Ammon's horn (tissue), 1 donor: ENCODE measurements at places on chromosomes 16 and 17.
A peak's percentile ranks its signal among the peaks of the same experiment; 100 is the strongest.

DNA sequence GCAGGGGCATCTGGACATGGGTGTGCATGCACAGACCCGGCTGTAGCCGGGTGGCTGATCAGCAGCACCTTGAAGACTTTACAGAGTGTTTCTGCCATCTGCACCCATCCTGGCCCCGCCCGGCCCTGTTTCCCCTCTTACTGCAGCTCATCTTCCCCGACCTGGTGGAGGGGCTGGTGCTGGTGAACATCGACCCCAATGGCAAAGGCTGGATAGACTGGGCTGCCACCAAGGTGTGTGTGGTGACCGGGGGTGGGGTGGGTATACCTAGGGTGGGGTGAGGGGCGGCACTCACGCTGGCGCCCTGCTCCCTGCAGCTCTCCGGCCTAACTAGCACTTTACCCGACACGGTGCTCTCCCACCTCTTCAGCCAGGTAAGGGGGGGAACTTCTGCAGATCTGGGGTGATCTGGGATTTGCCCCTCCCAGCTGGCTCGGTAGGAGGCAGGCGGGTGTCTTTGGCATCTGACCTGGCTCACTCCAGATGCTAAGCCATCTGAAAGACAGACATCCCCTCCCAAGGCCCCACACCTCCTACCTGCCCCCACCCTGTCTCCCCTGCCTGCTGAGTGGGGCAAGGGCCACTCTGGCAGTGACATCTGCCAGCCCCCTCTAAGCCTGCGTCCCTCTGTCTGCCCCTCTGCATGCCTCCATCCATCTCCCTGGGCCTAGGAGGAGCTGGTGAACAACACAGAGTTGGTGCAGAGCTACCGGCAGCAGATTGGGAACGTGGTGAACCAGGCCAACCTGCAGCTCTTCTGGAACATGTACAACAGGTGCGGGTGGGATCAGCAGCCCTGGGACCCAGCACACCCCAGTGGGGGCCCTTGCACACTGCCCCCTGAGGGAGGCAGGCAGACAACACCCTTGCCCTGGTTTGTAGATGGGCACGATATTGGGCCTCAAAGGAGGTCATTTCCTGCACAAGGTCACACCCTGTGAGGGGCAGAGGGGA lies 6.6 kb downstream of the NDRG4 start:
- DNase-seq: no peak

- no peak for DNase-seq
Observed at GRCh38 chr17:1557355-1558095, 5.1 kb downstream of the PITPNA start.

- no peak for DNase-seq
Observed at GRCh38 chr16:85720302-85720637, 30.6 kb downstream of the C16orf74 start.

GRCh38 chr17:48543107-48543853 lies 1.6 kb downstream of the HOXB2 start:
- no peak for DNase-seq

- DNase-seq: no peak
Observed at GRCh38 chr17:6997171-6997570, 1.3 kb downstream of the ALOX12 start.

DNA sequence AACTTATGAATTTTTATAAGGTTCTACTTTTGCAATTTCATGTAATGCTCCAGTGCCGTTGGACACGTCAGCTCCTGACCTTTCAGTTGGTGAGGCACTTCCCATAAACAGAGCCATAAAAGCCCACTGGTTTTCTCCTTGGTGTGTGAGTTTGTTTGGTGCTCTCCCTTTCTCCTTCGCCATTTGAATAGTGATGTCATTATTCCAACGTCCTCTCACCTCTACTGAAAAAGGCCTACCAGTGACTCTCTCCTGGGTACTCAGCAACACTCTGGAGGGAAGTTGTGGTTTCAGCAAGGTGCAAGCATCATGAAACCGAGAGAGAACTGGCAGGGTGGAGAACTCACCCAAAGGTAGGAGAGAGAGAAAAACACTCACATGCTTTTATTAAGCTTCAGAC lies 29.6 kb upstream of the HNF1B start:
- DNase-seq: no peak

GRCh38 chr16:24139282-24139681 lies 116.9 kb upstream of the CACNG3 start:
- DNase-seq: no peak

DNA sequence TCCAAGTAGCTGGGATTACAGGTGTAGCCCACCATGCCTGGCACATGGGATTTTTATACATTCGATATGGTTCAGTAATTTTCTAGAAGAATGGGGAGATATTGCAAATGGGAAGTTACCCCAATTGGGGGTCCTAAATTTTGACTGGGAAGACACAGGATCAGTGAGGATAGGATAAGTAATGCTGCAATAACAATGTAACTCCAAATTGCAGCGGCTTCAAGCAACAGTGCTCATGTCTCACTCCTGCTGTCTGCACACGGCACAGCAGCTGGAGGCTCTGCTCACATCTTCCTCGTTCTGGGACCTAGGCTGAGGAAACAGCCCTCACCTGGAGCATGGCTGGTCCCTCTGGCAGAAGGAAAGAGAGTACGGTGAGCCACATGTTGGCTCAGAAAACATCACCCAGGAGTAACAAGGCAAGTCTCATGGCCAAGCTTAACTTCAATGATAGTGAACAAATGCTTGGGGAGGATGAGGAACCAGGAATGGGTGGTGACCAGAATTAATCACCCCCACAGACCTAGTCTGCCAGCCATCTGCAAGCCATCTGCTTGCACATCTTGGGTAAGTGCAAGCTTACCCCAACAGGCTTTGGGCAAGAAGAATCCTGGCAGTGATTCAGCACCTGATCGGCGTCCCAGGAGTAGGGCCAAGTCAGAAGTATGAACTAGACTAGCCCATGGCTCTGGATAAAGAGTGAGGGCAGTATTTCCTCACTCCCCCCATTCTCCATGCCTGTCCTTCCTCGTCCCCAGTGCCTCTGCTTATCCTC lies 229.2 kb downstream of the COPRS start:
- DNase-seq: no peak

DNA sequence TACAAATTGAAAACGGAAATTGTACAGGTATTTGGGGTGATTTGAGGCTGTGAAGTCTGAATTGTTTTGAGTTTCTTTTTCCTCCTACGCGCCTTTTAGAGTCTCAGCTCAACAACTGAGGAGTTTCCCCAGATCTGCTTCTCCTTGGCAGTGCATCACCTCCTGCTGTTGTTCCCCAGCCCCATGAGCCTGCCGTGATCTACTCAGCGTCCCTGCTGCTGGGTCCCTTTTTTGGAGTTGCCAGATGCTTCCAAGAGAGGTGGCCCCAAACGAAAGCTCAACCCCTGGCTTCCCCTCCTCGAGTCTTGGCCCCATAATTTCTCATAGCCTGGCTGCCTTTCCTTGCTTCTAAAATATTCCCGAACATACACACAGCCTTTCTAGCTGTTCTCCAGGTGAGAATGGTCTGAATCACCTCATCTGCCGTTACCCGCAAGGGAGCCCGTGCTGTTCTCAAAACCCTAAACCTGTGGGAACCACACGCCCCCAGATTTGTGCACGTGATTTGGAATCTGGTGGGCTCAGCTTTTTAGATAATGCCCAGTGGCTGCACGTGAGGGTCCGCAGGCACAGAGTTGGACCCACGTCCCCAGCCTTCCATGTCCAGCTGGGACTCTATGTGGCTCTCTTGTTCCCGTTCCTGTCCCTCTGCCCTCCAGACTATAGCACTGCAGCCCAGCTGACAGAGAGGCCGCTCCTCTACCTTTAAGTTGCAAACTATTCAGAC lies 179.1 kb upstream of the CHMP6 start:
- no peak for DNase-seq

GRCh38 chr17:68054296-68054900 lies 18.9 kb downstream of the KPNA2 start:
- DNase-seq: peak; percentile 37

DNA sequence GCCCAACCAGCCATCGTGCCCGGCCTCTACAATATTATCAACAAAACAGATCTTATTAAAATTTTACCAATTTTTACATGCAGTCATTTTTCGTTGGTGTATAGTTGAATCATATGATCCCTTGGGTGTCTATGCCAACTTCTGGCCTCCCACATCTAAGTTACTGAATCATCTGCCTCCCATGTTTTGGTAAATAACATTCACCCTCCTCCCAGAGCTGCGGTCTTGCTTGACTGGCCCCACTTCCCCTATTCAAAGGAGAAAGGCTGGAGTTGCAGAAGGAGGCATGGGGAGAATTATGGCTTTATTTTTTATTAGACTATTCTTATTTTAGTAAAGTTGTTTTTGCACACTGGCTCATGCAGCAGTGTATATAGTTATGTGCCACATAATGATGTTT lies 18.5 kb upstream of the CCL23 start:
- no peak for DNase-seq

- DNase-seq: no peak
Observed at GRCh38 chr17:73924114-73924908, 279.2 kb upstream of the RPL38 start.

DNA sequence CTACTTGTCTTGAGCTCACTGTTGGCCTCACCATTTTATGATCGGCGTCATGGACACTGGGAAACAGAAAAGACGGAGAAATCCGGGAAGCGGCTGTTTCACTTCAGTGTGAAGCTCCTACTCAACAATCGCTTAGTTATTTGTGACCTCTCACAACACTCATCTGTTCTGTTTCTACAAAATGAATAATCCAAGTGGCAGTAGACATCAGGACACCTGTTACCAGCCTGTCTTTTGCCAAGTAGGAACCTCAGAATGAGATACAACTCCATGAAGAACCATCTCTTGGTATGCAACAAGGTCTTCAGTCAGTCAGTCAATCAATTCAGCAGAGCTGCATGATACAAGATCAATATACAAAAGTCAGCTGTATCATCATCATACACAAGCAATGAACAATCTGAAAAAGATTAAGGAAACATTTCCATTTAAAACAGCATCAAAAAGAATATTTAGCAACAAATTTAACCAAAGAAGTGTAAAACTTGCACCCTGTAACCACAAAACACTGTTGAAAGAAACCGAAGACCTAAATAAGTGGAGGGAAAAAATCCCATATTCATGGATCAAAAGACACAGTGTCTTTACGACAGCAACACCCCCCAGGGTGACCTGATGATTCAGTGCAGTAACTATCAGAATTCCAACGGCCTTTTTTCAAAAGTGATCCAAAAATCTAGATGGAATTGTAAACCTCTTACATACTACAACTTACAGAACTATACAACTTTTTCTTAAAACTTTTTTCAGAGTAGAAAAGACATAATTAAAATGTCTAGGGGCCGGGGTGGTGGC lies 63.4 kb downstream of the ANKRD11 start:
- DNase-seq: no peak

- no peak for DNase-seq
Observed at GRCh38 chr16:65619606-65620005, 497.7 kb upstream of the CDH11 start.
